ENCODE measurements at places on chromosomes 2 and 18.
A peak's percentile ranks its signal among the peaks of the same experiment; 100 is the strongest.

DNA sequence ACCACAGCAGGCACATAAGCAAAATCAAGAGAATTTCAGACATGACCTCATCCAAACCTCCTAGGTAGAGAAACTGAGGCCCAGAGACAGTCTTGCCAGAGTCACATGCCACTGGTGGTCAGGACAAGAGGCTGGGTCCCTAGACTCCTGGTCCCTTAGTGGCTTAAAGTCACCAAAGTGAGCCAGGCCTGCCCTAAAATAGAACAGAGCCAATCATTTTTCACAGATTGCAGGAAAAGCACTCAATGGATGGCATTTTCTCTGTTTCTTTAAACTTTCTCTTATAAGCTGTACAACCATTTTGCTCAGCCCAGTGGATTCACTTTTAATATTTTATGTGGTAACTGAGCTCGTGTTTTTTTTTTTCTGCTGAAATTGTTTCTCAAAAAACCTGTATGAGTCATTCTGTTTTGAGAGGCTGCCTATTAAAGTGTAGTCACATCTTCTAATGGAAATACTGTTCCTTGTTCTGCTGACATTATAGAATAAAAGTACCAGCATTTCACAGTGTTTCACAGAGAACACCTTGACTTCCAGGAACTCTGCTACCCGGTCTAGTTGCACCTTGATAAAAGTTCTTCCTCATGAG, 29.6 kb downstream of the STEAP3 start:
- DNase-seq, result no peak

DNA sequence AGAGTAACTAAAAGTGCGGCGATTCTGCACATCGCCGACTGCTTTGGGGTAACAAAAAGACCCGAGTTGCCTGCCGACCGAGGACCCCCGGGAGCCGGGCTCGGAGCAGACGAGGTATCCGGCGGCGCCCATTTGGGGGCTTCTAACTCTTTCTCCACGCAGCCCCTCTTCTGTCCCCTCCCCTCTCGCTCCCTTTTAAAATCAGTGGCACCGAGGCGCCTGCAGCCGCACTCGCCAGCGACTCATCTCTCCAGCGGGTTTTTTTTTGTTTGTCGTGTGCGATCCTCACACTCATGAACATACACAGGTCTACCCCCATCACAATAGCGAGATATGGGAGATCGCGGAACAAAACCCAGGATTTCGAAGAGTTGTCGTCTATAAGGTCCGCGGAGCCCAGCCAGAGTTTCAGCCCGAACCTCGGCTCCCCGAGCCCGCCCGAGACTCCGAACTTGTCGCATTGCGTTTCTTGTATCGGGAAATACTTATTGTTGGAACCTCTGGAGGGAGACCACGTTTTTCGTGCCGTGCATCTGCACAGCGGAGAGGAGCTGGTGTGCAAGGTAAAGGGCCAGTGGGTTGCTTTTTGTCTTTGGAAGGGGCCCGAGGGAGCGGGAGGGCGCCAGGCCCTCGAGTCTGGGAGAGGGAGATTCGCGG, 1.4 kb downstream of the TRIB2 start:
- DNase-seq, result peak; percentile 46

DNA sequence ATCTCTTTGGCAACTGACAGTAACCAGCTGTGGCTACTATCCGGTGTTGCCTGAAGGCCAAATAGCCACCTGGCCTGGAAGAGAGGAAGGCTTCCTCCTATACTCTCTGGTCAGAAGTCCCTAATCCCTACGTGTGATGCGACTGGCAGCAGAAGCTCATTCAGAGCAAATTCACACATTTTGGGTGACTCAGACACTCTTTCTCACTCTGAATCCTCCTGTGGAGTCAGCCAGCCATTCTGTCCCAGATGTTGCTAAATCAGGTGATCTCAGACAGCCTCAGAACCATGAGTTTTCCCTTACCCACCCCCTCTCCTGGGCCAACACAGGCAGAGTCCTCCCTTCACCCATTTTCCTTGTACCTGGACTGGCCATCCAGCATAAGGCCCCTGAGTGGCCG, 34.7 kb downstream of the CFAP53 start:
- peak; percentile 22 for DNase-seq

DNA sequence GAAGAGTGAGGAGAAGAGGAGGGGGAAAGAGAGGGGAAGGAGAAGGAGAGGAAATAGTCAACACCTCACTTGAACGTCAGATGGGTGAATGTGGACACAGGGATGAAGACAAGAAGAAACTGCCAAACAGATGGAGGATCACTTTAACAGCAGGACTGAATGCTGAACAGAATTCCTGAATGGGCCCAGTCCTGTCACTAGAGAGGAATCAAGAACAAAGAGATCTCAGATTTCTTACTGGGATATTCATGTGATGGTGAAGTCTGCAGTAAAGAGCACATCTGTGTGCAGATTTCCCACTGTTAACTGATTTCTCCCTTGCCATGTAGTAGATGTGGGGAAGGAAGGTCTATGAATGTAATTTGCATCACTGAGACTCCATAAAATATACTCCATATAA, 135.4 kb downstream of the L3MBTL4 start:
- DNase-seq, result no peak

- DNase-seq, result no peak
Observed at GRCh38 chr2:83055376-83056010, 1403.6 kb downstream of the SUCLG1 start.

GRCh38 chr2:169415233-169415748, 53.0 kb upstream of the LRP2 start:
- DNase-seq, result no peak

GRCh38 chr2:147198651-147199171, 646.1 kb upstream of the ACVR2A start:
- DNase-seq, result no peak

GRCh38 chr2:159998961-159999360, 63.5 kb downstream of the PLA2R1 start:
- peak; percentile 13 for DNase-seq

- DNase-seq, result no peak
Observed at GRCh38 chr2:38747007-38747424, 4.1 kb downstream of the SRSF7 start.

DNA sequence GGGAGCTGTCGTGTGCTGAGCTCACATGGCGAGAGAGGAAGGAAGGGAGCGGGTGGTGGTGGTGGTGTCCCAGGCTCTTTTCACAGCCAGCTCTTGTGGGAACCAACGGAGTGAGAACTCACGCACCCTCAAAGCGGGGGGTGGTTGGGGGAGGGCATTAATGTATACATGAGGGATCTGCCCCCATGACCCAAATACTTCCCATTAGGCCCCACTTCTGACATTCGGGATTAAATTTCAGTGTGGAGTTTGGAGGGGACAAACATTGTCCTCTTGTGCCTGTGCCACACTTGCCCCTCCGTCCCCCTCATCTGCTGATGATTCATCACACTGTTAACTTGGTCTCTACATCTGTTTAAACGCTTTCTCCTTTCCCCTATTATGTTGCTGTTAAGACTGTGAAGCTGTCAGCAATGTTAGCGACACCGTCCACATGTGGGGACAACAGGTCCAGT, 22.5 kb downstream of the INPP4A start:
- DNase-seq, result no peak

GRCh38 chr2:119371111-119371510, 4.3 kb downstream of the DBI start:
- DNase-seq, result no peak

DNA sequence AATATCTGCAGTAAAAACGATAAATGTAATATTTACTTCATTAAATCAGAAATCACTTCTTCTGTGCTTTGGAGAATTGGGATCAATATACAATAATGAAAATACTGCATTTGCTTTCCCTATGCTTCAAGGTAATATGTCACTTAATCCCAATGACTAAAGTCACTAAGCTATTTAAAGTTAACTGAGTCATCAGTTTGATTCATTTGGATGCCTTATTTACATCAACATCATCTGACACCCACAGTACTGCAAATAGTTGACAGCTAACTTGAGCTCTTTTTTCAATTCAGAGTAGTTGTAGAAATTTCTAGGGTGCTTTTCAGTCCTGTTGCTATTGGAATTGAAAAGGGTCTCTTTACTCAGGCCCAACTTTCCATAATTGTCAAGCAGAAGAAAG, 776.9 kb upstream of the FSHR start:
- DNase-seq, result no peak

DNA sequence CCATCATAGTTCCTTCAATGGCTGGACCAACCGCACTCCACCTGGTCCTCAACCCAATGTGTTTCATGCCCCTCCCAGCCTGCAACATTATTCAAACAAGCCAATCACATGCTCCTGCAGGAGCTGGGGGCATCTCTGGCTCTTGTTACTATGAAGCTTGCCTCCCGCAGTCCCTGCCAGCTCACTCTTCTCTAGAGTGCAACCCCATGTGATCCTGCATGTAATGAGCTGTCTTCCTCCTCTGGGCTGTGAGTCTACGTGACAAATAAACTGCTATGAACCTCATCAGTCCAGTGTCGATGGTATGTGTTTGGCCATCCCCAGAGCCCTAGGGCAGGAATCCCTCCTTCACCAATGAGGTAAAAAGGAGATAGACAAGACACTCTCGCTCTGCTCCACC, 15.8 kb upstream of the BOD1L2 start:
- DNase-seq, result no peak

GRCh38 chr2:112749755-112750559, 14.5 kb downstream of the CKAP2L start:
- peak; percentile 89 for DNase-seq

DNA sequence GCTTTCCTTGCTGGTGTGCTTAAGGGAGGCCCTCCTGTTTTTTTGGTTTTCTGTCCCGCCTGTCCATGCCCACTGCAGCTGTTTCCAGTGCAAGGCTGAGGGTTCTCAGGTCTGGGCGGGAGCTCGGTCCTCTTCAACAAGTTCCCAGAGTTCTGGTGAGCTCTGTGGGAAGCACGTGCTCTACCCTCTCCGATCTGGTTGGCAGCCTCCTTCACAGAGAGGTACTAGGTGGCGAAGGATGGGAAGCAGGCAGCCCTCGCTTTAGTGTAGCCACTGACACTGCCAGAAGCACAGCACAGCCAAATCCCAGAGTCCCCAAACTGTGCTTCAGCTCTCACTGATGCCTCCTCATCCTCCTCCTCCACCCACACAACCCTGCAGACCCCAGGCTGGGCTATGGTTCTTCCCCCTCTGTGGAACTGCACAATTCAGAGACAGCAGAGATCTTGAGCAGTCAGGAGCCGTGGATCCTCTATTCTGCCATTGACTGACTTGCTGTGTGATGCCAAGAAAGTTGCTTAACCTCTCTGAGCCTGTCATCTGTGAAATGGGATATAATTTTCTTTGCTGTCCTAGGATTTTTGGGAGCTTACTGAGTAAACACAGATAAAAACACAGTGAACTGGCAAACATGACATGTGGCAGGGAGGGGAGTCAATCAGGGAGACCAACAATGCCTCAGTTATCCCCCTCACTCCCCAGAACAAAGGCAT, 157.3 kb downstream of the MSH2 start:
- no peak for DNase-seq

GRCh38 chr2:173631127-173631460, 276.4 kb downstream of the CDCA7 start:
- DNase-seq, result no peak

- DNase-seq, result no peak
Observed at GRCh38 chr2:119849838-119850565, 90.3 kb downstream of the PTPN4 start.

GRCh38 chr2:24429197-24430074, 61.6 kb upstream of the NCOA1 start:
- no peak for DNase-seq

GRCh38 chr2:37337620-37338280, 6.7 kb upstream of the QPCT start:
- DNase-seq, result no peak

- DNase-seq, result no peak
Observed at GRCh38 chr2:109633284-109633961, 19.3 kb downstream of the SOWAHC start.

DNA sequence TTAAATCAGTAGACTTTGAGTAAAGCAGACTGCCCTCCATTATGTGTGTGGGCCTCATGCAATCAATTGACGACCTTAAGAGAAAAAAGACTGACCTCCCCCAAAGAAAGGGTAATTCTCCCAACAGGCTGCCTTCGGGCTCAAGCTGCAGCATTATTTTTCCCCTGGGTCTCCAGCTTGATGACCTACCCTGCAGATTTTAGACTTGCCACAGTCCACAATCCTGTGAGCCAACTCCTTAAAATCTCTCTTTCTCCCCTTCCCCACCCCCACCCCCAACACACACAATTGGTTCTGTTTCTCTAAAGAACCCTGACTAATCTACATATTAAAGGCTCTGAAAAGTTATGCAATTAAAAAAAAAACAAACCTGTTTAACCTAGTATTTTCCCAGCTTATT, 89.4 kb downstream of the RNF152 start:
- no peak for DNase-seq

- no peak for DNase-seq
Observed at GRCh38 chr2:218024336-218024735, 21.5 kb upstream of the TNS1 start.

DNA sequence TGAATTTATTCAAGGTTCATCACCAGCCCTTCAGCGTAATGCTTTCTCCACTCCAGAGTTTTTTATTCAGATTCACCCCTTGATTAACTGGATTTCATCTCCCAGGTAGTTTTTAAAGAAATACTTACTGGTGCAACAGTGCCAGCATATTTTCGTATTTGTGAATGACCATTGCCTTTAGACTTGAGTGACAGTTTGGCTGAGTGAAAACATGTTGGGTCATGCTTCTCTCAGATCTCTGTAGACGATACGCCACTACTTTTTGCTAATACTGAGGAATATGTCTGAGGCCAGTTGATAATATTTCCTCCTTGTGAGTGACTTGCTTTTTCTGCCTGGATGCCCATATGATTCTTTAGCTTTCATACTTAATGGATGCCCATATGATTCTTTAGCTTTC, 51.5 kb downstream of the CYP26B1 start:
- no peak for DNase-seq

- no peak for DNase-seq
Observed at GRCh38 chr18:25553631-25554263, 201.8 kb upstream of the ZNF521 start.

GRCh38 chr2:73837847-73838585, 9.3 kb downstream of the STAMBP start:
- DNase-seq, result no peak

- DNase-seq, result no peak
Observed at GRCh38 chr2:191846515-191847476, at the start of gene CAVIN2. Gene CAVIN2, minus strand, starts transcription at chr2:191847088. Its CDS starts 163 bp downstream, at chr2:191846925.

- no peak for DNase-seq
Observed at GRCh38 chr2:83817511-83817910, 641.6 kb downstream of the SUCLG1 start.

- no peak for DNase-seq
Observed at GRCh38 chr2:8622199-8622911, 59.5 kb upstream of the ID2 start.

DNA sequence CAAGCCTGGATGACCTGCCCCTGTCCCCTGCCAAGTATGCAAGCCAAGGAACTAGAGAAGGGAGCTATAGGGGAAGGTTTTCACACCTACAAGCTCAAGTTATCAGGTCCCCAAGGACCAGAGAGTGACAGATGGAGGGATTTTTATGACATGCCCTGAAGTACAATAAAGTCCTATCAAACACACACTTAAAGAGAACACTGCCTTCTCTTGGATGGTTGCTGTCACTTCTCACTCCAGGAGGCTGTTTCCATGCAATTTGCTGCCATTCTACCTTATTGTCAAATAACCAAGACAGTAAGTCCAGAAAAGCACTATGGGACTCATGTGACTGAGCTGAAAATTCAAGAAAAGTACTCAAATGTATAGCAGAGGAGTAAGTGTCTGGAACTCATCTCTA, 76.6 kb upstream of the DDX18 start:
- DNase-seq, result no peak

GRCh38 chr2:199692489-199692888, 158.5 kb downstream of the FTCDNL1 start:
- no peak for DNase-seq

- DNase-seq, result no peak
Observed at GRCh38 chr2:234993541-234993981, 41.7 kb downstream of the SH3BP4 start.

Measured in activated CD4-positive, alpha-beta T cell treated with anti-CD3 and anti-CD28 coated beads for 48 hours (primary cell).